Sigmoid colon (tissue), 7 donors: ENCODE measurements at places on chromosomes 7 and 10. TPM values are rescaled to one million over a fixed set of nuclear protein-coding genes. Genes with fewer than 3 reads are reported as not detected.

DNA sequence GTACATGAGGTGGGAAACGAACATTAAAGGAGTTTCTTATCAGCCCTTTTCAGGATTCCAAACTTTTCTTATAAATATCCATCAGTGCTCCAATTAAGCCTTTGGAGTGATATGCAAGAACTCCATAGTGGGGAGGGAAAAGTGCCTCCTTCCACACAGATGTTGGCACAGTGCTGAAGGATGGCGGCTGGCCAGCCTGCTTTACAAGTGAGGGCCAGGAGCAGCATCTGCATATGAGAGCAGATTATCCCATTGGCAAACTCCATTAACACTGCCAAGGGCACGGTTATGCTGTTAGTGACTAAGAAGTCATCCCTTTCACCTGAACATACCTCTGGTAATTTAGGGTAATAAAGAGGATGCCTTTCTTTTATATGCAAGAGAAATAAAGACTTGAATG is 543.1 kb downstream of the CNTNAP2 start:
- no peak for DNase-seq

DNA sequence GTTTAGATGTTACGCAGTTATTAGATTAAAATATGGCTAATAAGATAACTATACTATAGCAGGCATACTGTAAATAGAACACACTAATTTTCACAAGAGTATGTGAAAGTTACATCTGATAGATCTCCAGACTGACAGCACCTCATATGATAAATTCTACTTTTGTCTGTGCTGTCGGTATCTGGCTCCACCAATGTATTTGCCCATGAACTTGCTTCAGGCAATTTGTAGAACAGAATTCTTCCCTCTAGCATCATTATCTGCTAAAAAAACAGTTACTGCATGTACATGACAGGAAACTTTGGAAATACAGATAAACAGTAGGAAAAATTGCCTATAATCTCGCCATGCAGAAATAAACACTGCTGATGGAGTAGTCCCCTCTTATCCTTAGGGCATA is 137.7 kb downstream of the WNT2 start:
- DNase-seq = no peak

GRCh38 chr10:115674496-115674895 is 581.3 kb downstream of the ATRNL1 start:
- DNase-seq = no peak

The PROSER2 gene
- 1.8 TPM for total RNA-seq

The METTL27 gene
- 1.4 TPM for total RNA-seq

The HOXA10 gene
- total RNA-seq = 55.9 TPM

The NHLRC2 gene
- total RNA-seq = 31.0 TPM

DNA sequence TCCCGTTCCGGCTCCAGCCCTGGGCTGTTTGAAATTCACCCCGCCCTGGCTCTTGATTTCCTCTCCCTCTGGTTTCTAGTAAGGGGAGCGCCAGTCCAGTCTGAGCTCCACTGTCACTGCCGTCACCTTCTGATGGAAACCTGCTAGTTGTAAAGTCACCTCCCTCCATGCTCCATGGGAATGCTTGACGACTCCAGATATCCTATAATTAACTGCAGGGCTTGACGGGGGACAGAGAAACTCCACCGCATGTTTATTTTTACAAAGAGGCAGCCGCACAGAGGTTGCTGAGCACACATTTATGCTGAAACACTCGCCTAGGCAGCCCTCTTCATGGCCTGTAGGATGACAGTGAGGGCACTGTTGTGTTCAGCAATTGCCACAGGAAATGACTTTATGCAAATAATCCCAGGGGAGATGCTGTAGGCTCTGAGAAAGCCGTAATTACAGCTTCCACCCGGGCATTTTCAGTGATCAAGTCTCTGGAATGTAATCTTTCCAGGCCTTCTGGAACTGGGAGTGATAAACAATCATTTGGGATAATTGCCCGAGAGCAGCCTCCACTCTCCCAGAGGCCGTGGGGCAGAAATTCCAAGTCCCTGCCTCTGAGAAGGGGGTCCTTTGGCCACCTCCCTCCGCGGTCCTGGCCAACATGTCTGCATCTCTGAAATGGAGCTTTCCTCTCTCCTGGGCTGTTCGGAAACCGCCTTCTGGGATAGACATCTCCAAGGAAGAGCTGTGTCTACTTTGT is 300.5 kb downstream of the KLF6 start:
- DNase-seq = no peak

- DNase-seq = no peak
Measured at GRCh38 chr10:125411724-125412123, 251.4 kb upstream of the CTBP2 start.

GRCh38 chr10:51640120-51640819 is 59.1 kb downstream of the CSTF2T start:
- DNase-seq = no peak

The PRF1 gene
- total RNA-seq = 1.4 TPM

The PBLD gene
- 4.6 TPM for total RNA-seq

DNA sequence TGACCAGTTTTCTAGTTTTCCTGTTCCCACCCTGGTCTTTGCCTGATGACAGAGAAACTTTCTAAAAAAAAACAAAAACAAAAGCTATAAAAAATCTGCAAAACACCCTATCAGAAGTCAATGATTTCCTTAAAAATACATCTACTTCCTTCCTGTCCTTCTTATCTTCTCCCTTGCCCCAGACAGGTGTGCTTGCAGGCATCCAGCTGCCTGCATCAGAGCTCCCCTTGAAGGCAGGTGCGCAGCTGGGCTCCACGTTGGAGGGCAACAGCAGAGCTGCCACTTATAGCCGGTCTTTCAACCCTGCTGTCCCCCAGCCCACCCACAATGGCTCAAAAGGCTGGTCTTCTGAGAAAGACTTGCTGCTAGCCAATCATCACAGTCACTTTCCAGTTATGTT is 29.8 kb downstream of the UBE2D4 start:
- DNase-seq = no peak

DNA sequence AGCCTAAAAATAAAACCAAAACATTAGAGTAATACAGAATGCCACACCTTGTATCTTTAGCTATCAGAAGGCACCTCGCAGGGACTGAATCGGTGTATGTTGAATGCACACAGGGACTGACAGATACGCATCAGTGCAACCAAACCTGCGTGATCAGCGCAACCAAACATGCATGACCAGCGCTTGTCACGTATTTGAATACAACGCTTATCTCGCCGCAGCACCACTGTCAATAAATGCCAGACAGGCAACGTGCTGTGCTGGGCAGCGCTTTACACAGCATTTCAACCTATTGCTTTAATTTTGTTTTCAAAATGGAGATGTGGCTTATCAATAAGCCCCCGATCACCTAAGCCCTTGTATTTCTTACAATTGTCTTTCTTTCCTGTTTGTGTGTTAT is 242.4 kb downstream of the SFMBT2 start:
- DNase-seq = no peak

The NKX1-2 gene
- not detected for total RNA-seq

- DNase-seq = peak; percentile 77
Measured at GRCh38 chr10:118045837-118046394, 825 bp downstream of the RAB11FIP2 start.

- DNase-seq = peak; percentile 77
Measured at GRCh38 chr10:22620140-22620857, 94.1 kb downstream of the PIP4K2A start.

DNA sequence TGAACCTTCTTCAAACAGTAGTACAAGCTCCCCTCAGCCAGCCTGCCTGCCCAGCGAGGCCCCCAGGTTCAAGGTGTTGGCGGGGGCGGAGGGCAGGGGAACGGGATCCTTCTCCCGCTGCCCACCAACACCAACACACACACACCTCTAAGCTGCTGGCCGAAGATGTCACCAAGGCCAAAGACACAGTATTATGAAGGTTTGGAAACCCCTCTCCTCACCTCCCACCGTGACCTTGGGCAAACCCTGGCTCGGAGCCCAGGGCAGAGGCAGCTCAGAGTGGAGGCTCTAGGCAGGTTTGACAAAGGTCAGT is 49.4 kb upstream of the GTF2IRD1 start:
- DNase-seq = no peak
